NCI-H1417 treated with DMSO at 0.1 percent for 48 hours (cell line): ENCODE measurements at places on chromosomes 11 and 22.

- no peak for DNase-seq
Observed at GRCh38 chr11:11318461-11318860, 34.6 kb downstream of the CSNK2A3 start.

- no peak for DNase-seq
Observed at GRCh38 chr11:69388661-69389060, 92.8 kb upstream of the LINC01488 start.

DNA sequence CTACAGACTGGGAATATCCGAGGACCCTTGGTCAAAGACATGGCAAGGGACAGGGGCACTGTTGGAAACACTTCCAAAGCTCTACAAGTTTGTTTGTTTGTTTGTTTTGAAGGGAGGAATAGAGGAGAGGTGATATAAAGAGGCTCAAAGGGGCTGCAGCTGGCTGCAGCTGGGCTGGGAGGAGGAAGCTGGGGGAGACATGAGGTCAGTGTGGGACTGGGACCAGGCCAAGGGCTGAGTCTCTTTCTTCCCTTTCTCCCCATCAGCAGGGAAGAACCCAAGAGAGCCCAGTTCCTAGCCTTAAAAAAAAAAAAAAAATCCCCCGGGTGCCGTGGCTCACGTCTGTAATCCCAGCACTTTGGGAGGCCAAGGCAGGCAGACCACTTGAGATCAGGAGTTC is 5.0 kb downstream of the RHOG start:
- no peak for DNase-seq

GRCh38 chr11:92035488-92035887 is 189.1 kb upstream of the FAT3 start:
- no peak for DNase-seq

DNA sequence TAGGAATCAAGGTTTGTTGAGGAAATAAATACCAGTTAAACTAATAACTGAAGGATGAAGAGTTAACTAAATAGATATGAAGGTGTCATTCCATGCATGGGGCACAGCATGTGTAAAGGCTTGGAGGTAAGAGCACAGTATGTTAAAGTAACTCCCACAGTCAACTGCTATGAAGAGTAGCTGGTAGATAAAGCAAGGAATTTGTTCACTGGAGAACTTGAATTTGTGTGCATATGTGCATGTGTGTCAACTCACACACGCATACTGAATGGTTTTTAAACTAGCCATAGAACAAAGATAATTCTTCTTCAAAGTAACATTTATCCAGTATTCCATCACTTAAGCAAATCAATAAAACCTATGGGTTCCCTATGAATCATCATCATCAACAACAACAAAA is 135.9 kb downstream of the FAM76B start:
- DNase-seq: no peak

GRCh38 chr22:37894939-37895670 is 11.0 kb upstream of the MICALL1 start:
- no peak for DNase-seq

GRCh38 chr22:24471570-24471969 is 23.6 kb upstream of the UPB1 start:
- DNase-seq: no peak

DNA sequence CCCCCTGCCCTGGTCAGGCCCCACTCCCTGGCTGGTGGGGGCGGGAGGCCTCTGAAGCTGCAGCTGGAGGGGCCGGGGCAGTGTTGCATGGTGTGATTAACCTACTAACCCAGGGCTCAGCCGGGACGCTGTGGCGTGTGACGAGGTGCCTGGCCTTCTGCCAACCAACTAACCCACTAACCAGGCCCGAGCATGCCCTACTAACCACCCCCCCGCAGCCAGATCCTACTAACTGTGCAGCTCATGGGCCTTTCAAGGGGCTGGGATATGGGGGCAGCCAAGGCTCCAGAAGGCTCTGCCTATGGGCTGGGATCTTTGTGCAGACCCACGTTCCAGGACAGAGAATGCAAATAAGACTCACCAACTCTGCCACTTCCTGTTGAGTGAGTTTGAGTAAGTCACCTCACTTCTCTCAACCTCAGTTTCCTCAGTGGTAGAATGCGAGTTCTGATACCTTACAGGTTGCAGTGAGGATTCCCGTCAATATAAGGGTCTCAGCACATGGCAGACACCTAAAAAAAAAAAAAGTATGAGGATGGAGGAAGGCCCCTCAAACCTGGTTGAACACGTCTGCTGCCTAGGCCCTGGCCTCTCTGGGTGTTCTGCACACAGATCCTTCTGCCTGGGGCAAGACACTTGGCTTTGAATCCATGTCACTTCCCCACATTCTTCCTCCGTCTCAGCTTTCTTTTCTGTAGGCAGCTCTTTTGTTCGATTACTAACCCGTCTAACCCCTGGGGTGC is 14.1 kb downstream of the MIAT start:
- no peak for DNase-seq

DNA sequence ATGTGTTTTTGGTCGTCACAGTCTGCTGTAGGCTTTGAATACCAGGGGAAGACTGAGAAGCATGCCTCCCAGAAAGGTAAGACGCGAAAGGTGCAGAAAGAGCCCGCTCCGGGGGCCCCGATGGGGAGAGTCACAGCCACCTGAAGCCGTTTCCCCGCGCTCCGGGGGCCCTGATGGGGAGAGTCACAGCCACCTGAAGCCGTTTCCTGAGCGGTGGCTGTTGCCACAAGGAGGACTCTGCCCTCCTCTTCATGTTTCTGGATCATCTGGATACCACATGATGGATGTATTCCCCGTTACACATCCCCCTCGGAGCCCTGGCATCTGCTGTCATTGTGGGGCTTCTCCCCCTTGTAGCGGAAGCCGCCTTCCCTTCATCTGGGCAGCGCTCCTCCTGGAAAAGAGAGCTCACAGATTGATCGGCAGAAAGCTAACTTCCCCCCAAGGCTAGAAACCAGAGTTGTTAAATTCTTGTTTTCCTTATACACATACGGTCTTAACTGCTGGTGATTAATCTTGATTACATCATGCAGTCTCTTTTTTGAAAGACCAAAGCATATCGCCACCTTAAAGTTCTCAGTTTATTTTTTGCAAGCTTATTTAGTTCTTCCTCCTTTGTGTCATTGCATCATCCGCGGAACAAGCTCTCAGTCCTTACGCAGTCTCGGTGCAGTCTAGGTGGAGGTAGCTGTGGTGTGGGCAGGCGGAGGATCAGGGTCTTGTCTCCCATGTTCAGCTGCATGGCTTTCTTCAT is 17.5 kb downstream of the CTTN start:
- no peak for DNase-seq

DNA sequence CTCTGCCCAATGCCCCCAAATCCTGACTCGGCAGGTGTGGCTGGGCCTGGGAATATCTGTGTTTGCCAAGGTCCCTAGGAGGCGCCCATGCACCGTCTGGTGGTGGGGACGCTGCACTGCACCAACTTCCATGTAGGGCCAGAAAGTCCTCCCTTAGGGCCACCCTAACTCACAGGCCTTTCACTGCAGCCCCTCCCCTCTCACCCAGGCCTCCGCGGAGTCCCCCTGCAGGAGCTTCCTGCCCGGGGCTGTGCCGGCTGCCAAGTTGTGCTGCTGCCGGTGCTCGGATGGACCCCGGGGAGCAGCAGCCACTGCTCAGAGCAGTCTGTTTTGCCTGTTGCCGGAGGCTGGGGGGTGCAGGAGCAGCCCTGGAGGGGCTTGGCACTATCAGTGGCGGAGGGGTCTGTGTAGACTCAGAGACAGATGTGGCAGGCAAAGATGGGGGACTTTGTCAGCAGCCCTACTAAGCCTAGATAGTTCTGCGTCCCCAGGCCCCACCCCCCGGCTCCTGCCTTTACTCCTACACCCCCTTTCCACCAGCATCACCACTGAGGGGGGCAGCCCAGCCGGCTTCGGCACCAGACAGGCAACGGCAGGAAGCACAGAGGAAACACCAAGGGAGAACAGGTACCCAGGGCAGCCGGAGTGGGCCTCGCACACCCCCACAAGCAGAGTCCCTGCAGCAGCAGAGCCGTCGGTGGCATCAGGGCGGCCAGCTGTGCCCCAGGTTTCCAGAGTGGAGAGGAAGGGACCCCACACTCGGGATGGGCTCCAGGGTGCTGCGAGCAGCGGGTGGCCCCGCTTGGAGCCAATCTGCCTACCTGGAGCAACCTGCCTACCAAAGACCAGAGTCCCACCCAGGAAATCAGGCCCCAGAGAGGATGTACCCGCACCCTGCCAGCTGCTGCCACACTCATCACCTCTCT is 124.3 kb downstream of the TRIM29 start:
- DNase-seq: no peak

GRCh38 chr11:45298718-45299117 is 12.6 kb upstream of the SYT13 start:
- no peak for DNase-seq

GRCh38 chr11:101913656-101914055 is 1.2 kb upstream of the CEP126 start:
- DNase-seq: no peak
